Activated T-cell treated with anti-CD3 and anti-CD28 coated beads, Interleukin-2, amount 50 U/mL, for 24 hours (primary cell): ENCODE measurements at places on chromosomes 16 and 17.

GRCh38 chr16:29696881-29697331 is 17.9 kb downstream of the QPRT start:
- DNase-seq: no peak

DNA sequence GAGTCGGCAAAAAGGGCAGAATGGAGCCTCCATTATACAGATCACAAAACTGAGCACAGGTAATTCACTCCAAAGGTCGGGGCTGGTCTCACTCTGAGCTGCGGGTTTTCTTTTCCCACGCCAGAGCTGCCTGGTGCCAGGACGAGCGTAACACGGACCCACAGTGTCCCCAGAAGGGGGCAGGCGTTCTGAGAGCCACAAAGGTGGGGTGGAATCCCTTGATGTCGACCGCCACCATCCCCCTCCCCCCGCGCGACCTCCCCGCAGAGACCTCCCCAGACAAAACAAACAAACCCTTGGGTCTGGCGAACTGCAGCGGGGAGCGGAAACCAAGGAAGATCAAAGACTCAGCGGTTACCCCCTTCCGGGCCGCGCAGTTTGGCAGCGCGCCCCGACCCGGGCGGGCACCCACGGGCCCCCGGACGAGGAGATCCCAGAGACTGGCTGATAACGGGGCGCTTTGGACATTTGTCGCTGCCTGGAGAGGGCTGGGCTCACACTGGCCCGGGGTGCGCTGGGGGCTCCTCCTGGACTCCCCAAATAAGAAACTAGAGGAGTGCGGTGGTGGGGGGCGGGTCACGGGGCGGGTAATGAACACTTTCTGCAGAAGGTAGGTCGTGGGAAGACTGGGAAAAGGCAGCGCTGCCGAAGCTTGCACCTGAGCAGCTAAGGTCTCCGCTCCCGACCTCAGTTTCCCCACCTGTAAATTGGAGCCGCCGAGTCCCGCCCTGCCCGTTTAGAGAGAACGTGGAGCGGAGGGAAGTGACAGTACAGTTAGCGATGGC is 664 bp upstream of the NKD1 start:
- DNase-seq: peak; percentile 76

- DNase-seq: peak; percentile 88
These were observed 33.9 kb downstream of the JPH3 start for GRCh38 chr16:87636050-87636684.

- peak; percentile 46 for DNase-seq
These were observed 70.5 kb downstream of the MARF1 start for GRCh38 chr16:15572329-15573001.

DNA sequence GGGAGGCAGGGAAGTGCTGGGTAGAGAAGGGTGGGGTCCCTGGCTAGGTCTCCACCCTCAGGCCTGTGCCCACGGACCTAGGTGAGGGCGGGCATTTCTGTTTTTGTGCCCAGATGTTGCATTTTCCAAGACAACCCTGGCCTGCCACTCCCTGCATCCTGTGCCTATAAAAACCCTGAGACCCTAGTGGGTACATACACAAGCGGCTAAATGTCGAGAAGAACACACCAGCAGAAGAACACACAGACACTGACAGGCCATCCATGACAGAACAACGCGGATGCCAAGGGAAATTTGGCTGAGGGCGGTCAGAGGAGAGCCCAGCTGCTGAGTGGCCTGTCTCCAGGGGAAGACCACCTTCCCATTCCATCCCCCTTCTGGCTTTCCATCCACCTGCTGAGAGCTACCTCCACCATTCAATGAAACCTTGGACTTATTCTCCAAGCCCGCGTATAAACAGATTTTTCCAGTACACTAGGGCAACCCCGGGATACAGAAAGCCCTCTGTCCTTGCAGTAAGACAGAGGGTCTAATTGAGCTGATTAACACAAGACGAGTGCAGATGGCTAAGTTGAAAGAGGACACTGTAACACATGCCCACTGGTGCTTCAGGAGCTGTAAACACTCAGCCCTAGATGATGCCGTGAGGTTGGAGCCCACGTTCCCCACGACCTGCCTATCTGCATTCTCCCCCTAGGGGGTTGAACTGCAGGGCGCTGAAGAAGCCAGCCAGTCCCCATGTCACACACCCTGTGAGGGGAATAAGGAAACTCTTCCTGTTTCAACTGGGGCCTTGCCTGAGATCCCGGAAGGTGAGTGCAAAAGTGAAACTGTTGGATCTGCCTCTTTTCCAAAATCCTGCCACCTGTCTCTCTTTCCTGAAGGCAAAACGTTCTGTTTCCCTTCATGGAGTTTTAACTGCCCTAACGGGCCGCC is 147.2 kb upstream of the COX10 start:
- no peak for DNase-seq

- DNase-seq: no peak
These were observed 13.0 kb downstream of the RIPOR1 start for GRCh38 chr16:67541391-67542263.

GRCh38 chr16:19822533-19822932 is 62.1 kb downstream of the GPRC5B start:
- DNase-seq: no peak

- DNase-seq: peak; percentile 37
These were observed 43.2 kb downstream of the RPH3AL start for GRCh38 chr17:309361-309888.

GRCh38 chr16:81765111-81765919 is 13.8 kb upstream of the PLCG2 start:
- no peak for DNase-seq

DNA sequence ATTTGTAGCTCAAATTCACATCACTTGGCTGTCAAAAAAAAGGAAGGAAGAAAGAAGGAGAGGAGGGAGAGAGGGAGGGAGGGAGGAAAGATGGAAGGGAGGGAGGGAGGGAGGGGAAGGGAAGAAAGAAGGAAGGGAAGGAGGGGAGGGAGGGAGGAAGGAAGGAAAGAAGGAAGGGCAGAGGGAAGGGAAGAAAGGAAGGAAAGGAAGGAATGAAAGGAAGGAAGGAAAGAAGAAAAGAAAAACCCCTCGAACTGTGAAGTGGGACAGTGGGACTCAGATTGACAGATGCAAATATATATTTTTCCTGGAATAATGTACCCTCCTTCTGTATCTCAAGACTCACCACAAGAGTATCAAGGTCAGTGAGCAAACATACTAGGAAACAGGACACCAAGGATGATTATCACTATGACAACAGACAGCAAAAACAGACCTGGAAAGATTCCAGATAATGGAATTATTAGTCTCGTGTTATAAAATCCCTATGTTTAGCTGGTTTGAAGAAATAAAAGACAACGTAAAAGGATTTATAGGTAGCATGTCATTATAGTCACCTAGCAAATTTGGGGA is 24.2 kb upstream of the ABCA3 start:
- no peak for DNase-seq

DNA sequence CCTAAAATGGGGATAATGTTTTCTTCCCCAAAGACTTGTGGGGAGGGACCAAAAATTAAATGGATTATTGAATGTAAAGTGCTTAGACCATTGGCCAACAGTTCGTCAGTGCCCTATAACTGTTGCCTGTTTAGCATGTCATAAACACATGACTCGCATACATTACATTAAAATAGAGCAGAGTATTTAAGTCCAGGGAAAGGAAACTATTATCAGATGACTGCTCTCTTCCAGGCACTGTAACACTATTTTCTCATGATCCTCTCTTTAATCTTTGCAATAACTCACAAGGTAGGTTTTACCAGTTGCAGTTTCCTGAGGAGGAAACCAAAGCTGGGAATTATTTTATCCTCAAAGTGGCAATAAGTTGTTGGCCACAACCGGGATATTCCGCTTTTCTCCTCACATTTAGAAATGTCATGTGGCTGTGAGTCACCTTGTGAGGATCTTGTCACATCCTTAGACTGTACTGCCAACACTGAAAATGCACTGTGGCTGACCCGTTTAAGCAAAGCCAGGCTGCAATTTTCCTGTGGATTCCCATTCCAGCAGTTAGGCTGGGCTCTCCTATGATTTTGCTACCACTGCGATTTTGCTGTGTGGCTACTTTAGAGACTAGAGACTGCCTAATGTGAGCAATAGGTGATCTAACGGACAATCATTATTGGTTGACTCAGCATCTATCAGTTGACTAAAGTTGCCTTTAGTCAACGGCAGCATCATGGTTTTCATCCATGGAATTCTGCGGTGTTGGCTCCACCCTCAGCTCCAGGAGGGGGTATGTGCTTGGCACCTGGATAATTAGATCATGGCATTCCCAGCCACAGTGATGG is 58.3 kb upstream of the DHX40 start:
- DNase-seq: no peak
